Mucosa of descending colon (tissue), 3 donors: ENCODE measurements at places on chromosomes 12 and 14. TPM values are rescaled to one million over a fixed set of nuclear protein-coding genes. Genes with fewer than 3 reads are reported as not detected.

Gene RECQL
- 16.2 TPM for total RNA-seq

- no peak for DNase-seq
Observed at GRCh38 chr14:72643317-72643801, 250.5 kb downstream of the DPF3 start.

Gene TTC9
- 0.54 TPM for total RNA-seq

GRCh38 chr12:111194703-111195051 lies 174.2 kb downstream of the PHETA1 start:
- no peak for DNase-seq

DNA sequence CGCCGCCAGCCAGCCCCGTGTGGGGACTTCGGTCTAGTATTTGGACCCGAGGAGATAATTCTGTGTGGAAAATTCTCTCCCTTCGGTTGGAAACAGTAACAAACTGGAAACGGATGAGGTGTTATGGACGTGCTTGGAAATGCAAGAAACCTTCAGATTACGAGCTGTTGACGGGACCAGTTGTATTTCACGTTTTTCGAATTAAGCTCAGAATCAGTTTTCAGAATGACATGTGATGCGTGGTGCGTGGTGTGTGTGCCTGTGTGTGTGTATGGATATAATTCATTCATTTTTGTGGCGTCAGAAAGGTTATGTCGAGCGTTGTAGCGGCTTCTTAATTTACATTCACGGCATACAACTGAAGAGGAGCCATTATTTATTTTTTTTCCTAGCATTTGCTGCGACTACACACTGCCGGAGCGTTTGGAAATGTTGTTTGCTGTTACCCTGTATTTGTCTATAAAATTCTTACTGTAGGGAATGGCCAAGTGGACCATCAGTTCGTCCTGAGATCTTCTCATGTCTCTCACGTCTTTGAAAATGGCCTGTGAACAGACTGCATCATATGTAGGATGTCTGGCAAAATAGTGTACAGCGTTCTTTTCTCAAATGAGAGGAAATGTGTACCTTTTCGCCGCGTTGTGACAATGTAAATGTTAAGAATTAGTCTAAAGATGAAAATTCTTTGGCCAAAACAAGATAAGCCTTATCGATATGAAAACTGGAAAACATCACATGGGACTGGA lies 1.3 kb downstream of the TRAF3 start:
- no peak for DNase-seq

- DNase-seq = no peak
Observed at GRCh38 chr12:124674937-124675336, 107.5 kb upstream of the NCOR2 start.

DNA sequence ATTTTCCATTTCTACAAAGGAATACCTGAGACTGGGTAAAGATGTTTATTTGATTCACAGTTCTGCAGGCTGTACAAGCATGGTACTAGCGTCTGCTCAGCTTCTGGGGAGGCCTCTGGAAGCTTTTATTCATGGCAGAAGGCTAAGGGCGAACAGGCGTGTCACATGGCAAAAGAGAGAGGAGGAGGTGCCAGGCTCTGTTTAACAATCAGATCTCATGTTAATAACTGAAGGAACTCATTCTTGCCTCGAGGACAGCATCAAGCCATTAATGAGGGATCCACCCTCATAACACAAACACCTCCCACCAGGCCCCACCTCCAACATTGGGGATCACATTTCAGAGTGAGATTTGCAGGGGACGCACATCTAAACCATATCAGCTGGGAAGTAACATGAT lies 36.0 kb downstream of the PRB3 start:
- DNase-seq = no peak

Gene SUOX
- 32.0 TPM for total RNA-seq

GRCh38 chr12:108833355-108833733 lies 24.0 kb downstream of the SSH1 start:
- no peak for DNase-seq

- DNase-seq = no peak
Observed at GRCh38 chr12:57952766-57953165, 11.4 kb downstream of the ATP23 start.

- DNase-seq = no peak
Observed at GRCh38 chr12:82857276-82857675, 170.6 kb downstream of the TMTC2 start.

Gene SYNJ2BP
- total RNA-seq = 53.7 TPM

DNA sequence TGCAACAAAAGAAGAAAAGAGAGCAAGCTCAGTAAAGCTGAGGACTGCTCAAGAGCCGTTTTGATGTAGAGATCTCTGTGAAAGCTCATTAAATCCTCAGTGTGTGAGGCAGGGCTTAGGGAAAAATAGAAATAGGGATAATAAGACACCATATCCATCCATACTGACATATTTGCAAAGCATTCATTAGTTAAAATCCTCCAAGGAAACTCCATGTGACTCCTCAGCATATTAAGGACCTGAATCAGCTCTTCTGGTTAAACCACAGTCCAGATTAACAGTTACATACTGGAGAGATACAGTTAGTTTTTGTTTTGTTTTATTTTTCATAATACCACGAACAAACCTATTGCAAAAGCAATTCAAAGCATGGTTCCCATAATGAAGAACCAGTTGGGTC lies 288.2 kb downstream of the PAWR start:
- no peak for DNase-seq

Gene BHLHE41
- 43.0 TPM for total RNA-seq

DNA sequence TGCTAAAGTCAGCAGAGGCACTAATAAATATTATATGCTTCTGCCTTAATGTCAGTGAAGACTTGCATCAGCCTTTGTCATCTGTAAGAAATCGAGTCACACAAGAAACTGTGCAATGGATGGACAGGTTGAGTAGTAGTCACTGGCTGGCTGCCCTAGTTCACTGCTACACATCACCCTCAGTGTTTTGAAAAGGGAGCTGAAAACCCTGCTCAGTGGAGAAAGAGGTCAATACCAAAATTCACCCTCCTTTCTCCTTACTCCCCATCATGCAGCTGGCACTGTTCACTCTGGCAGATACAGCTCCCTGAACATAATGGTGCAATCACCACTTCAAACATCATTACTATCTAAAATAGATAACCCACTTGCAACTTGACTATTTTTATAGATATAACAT lies 6.6 kb downstream of the ANKS1B start:
- no peak for DNase-seq

GRCh38 chr14:65239938-65240296 lies 137.6 kb upstream of the MAX start:
- DNase-seq = no peak

- peak; percentile 25 for DNase-seq
Observed at GRCh38 chr14:101582294-101582693, 21.0 kb downstream of the DIO3 start.
